ENCODE measurements at places on chromosomes 1 and 21.

- no peak for DNase-seq
These were observed 3.0 kb upstream of the TENT5C start for GRCh38 chr1:117602862-117603261.

- DNase-seq = no peak
These were observed 4.5 kb upstream of the TUFT1 start for GRCh38 chr1:151535326-151536271.

DNA sequence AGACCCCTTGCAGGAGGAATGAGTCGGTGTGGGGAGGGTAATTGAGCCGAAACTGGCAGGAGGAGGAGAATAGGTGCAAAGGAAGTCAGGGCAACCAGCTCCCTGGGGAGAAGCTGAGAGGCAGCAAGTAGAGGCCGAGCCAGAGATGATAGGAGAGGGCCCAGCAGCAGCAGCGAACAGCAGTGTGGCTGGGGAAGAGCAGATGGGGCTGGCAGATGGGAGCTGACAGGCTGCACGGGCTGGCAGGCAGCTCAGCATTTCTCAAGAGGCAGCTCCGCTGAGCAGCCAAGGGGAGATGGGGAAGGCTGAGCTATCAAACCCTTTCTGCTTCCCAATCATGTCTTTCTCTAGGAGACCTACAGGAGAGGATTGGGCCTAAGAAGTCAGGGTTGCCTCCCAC lies 158.2 kb downstream of the TRIM33 start:
- no peak for DNase-seq

GRCh38 chr1:219340796-219341195 lies 167.1 kb downstream of the LYPLAL1 start:
- DNase-seq = no peak

- no peak for DNase-seq
These were observed 408.8 kb upstream of the DAB1 start for GRCh38 chr1:57832612-57833011.

GRCh38 chr1:68111519-68112436 lies 61.4 kb upstream of the DIRAS3 start:
- DNase-seq = no peak

GRCh38 chr1:210072129-210072528 lies 134.1 kb downstream of the SYT14 start:
- DNase-seq = no peak

DNA sequence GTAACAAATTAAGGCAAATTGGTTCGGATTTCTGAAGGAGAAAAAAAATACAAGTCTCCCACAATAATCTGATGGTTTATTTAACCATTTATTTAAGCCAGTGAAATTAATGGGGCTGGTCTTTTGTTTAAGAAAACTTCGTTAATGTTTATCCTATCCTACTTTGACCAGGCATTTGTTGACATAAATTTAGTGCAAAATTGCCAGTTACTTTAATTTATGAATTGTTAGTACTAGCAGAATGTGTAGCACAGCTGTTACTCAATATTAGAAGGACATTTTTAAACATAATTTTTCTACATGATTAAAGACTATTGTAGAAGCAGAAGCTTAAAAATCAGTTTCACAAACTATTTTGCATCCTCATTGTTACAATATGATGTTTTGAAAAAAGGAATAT lies 687.6 kb upstream of the PTBP2 start:
- no peak for DNase-seq

- DNase-seq = no peak
These were observed 32.4 kb upstream of the ECE1 start for GRCh38 chr1:21322681-21323016.

DNA sequence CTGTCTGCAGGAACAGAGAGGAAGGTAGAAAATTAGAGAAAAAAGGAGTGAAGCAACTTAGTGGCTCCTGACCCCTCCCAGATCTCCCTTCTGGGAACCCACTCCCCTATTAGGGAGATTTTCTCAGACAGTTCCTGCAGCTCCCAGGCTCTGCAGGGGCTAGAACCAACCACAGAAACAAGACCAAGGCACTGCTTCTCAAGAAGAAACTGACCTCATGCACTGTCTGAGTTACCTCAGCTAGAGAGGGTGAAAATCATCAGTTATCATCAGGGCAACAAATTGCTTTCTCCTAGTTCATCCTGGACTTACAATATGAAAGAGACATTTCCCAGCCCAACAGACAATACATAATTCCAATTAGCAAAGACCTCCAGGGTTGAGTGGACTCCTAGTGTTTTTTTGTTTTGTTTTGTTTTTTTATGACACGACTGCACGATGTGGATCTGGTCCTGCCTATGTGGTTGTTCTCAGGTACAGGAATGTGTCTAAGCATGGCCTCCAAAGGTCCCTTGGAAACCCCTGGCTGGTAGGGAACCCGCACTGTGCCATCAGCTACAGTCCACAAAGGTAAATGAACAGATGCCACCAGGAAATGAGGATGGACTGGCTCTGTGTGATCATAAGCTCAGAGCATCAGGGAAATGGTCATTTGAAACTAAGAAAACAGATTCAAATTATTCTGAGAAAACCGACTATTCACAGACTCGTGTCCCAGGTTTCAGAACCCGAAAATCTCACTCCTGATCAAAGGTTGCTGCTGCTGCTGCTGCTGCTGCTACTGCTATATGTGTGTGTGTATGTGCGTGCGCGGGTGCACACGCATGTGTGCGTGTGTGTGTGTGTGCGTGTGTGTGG lies 65.3 kb downstream of the LAMC2 start:
- no peak for DNase-seq

DNA sequence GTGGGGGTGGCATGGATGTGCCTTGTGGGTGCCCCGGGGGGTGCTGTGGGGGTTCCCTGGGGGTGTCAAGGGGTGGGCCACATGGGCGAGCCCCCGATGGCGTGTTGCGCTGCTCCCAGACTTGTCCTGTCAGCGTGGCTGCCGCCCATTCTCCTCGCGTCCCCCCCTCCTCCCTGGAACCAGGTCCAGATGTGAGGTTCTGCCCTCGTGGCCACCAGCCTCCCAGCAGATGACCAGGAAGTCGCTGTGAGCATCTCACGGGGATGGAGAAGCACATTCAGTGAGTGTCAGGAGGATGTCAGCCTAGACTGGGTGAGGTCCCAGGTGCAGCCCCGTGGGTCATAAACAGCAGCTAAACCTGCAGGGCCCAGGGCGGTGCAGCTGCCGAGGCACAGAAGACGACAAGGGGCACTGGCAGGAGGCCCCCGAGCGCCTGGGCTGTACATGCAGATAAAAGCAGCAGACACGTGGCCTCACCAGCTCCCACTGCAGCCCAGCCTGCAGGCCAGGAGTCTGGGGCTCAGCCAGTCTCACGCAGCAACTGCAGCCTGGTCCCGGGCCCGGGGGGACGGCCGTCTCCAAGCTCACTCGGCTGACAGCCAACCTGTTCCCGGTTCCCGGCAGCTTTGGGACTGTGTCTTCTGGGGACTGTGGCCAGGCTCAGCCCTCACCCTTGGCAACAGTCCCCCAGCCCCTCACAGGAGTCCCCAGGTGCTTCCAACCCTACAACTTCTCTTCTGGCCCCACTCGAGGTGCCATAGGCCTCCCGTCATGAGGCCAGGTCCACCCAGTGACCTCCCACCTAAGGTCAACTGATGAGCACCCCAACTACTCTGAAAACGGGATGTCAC lies 17.5 kb upstream of the COL6A2 start:
- DNase-seq = no peak

- DNase-seq = no peak
These were observed 73.7 kb downstream of the TOMM20 start for GRCh38 chr1:235054936-235055335.

GRCh38 chr1:193011406-193011805 lies 47.8 kb downstream of the UCHL5 start:
- no peak for DNase-seq

GRCh38 chr1:64195081-64195395 lies 8.4 kb upstream of the UBE2U start:
- no peak for DNase-seq

DNA sequence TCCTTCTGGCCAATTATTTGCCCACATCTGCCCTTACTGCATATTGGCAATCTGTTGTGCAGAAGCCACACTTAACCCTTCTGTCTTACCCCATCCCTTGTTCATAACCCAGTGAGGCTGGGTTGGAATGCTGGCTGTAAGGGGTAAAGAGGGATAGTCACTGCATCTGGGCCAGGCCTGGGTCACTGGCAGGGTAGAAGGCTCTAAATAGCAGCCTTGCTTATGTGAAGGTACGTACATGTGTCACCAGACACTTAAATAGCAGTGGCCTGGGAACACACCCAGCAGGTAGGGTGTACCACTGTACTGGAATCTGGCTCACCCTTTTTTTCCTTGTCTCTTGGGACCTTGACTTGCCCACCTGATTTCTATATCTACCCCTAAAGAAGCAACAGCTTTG lies 9.9 kb upstream of the TARS2 start:
- no peak for DNase-seq

GRCh38 chr1:214573386-214574318 lies 22.2 kb upstream of the PTPN14 start:
- DNase-seq = no peak

- no peak for DNase-seq
These were observed 20.7 kb downstream of the C1QB start for GRCh38 chr1:22673486-22674409.

- no peak for DNase-seq
These were observed at the start of gene SYT14 for GRCh38 chr1:209937996-209938959. Gene SYT14, plus strand, starts transcription at chr1:209938217. Its CDS starts 48 bp downstream, at chr1:209938265.

DNA sequence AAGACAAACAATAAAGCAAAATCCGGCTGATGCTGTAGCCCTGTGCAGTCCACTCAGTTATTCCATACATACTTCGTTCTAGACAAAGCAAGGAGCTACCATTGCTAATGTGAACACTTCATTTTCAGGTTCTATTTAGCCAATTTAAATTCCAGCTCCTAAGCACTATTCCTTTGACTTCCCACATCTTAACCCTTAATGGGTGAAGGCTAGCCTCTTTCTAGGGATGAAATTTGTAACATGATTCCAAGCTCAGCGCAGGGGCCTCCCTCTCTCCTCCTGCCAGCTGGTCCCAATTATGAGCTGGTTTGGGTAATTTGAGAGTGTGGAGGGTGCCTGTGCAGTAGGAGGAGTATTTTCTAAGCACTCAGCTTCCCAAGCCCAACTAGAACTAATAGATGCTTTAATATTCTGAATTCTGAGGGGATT lies 53.9 kb upstream of the PTGFRN start:
- DNase-seq = no peak

GRCh38 chr1:234040446-234041317 lies 136.2 kb downstream of the SLC35F3 start:
- DNase-seq = no peak

DNA sequence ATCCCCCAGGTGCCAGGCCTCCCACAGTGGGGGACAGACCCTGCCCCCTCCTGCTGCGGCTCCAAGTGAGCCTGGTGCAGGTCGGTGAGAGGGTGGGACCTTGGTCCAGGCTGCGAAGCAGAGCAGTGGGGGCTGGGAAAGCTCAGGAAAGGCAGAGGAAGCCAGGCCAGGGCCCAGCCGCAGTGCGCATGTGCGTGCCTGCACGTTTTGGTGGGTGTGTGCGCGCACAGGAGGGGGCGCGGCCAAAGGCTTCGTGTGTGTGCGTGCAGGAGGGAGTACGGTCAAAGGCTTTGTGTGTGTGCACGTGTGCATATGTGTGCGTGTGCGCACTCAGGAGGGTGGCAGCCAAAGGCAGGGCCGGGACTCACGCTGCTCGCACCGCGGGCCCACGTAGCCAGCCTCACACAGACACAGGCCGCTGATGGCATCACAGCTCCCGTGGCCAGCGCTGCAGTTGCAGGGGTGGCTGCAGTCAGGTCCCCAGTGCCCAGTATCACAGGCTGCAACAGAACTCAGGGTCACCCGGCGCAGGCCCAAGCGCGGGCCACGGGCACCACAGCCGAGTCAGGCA lies 45.9 kb downstream of the ARHGEF16 start:
- DNase-seq = no peak

GRCh38 chr1:2431103-2431502 lies 18.7 kb upstream of the PEX10 start:
- DNase-seq = no peak

DNA sequence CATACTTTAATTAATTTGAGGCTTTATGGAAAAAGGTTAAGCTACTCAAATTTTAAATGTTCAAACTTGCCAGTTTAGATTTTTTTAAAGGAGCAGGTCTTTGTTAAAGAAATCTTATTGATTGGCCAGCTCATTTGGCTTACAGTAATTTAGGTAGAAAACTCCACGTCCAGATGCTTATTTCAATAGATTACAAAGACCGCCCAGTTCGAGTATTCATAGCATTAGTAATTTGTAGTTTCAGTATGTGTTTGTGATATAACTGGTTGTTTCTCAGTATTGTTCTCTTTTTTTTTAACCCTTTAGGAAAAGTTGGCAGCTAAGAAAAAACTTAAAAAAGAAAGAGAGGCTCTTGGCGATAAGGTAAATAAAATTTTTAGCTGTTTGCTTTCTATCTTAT lies 1.6 kb downstream of the RPF1 start:
- DNase-seq = no peak

DNA sequence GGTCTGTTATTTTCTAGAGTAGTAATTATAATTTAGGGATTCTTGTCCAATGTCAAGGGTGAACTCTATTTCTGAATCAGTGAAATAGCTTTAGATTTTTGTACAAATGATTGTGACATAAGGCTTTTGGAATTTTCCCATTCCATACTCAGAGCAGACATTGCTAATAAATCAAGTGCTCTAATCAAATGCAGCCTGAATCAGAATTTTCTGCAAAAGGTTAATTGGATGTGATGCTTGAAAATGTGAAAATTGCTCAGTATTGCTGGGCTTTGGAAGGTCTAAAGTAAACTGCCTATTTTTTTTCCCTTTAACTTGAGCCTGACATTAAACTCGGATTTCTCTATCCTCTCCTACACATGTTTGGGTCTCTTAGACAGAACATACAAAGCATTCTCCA lies 23.2 kb downstream of the SGIP1 start:
- no peak for DNase-seq

GRCh38 chr1:244576259-244576892 lies 76.5 kb upstream of the DESI2 start:
- DNase-seq = no peak

DNA sequence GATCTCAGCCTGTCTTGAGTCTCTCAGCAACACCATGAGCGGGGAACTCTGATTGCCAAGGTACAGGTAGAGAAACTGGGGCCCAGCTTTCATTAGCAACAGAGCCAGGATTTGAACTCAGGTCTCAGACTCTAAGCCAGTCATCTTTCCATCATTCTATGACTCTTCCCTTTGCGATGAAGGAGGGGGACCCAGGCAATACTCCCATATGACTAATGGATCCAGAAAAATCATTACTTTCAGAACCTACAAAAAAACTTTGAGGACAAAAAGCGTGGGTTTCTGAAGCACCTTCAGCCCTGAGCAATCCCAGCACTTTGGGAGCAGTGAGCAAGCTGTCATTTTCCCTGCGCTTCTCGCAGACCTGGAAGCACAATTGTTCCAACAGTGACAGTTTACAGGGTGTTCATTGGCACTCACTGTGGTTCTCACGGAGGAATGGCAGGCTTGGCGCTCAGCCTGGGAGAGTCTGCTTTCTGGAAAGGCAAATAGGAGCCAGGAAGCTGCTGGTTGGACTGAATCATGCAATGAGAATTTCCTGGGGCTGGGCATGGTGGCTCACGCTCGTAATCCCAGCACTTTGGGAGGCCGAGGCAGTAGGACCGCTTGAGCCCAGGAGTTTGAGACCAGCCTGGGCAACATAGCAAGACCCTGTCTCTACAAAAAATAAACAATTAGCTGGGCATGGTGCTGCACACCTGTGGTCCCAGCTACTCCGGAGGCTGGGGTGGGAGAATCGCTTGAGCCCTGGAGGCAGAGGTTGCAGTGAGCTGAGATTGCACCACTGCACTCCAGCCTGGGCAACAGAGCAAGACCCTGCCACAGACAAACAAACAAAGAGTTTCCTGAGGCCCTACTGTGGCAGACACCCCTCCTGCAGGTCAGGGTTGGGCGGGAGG lies 40.1 kb downstream of the SLC2A7 start:
- DNase-seq = no peak

All from activated naive CD8-positive, alpha-beta T cell treated with anti-CD3 and anti-CD28 coated beads, Interleukin-2, amount 10 ng/mL, durations not matched to agents 7 days and 5 days (primary cell).